ENCODE measurements at places on chromosomes 2 and 18.

GRCh38 chr2:119218478-119219064, 5.1 kb upstream of the STEAP3 start:
- DNase-seq = peak; percentile 40

DNA sequence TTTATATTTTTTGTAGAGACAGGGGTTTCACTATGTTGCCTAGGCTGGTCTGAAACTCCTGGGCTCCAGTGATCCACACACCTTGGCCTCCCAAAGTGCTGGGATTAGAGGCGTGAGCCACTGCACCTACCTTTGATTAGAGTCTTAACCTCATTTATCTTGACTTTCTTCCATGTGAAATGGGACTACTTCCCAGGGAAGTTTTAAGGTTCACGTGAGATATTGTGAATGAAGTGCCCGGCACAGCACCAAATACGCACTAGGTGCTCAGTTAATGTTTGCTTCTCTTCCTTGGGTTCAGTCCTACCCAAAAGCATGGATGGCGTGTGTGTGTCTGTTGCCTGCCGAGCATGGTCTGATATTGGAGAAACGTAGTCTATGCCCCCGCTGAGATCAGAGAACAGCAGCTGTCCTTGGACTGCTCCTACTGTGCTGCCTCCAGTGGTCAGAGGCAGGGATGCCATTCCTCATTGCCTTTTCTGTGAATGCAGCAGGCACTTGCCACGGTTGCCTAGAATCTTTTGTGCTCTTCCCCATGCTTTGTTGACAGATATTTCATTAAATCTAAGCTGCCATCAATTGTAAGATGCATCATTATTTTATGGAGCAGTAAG, 12.3 kb upstream of the TFCP2L1 start:
- DNase-seq = peak; percentile 42

DNA sequence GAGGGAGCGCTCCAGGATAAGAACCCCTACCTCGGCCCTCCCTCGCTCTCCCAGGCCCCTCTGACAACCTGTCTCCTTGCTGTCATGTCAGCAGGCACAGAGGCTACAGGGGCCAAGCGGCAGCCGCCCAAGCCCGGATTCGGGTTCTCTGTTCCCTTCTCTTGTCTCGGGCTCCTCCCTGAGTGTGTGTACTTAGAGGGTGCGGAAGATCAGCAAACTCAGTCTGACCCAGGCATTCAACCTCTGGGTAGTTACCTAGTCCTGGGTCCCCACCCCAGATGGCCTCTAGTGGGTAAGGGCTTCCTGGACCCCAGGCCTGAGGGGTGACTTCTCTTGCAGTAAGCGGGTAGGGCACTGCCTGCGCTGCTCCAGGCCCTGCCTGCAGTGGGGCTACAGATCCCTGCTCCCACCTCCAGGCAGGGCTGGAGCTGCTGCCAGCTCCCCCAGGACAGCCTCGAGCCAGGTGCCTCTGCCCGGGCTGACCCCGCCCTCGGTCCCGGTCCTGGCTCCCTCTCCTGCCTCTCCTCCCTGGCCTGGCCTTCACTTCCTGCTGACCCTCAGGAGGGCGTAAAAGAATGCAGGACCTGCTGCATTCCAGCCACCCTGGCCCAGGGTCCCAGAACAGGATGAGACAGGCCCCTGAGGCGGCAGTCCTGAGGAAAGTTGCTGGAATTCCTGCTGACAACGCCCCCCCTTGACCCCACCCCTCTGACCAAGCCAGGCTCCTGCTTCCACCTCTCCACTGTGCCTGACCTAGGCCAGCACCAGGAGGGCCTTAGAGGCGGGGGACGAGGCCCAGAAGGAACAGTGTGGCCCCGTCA, 22.0 kb downstream of the GPC1 start:
- no peak for DNase-seq

GRCh38 chr2:206275312-206276055, 1.0 kb downstream of the ZDBF2 start:
- no peak for DNase-seq

DNA sequence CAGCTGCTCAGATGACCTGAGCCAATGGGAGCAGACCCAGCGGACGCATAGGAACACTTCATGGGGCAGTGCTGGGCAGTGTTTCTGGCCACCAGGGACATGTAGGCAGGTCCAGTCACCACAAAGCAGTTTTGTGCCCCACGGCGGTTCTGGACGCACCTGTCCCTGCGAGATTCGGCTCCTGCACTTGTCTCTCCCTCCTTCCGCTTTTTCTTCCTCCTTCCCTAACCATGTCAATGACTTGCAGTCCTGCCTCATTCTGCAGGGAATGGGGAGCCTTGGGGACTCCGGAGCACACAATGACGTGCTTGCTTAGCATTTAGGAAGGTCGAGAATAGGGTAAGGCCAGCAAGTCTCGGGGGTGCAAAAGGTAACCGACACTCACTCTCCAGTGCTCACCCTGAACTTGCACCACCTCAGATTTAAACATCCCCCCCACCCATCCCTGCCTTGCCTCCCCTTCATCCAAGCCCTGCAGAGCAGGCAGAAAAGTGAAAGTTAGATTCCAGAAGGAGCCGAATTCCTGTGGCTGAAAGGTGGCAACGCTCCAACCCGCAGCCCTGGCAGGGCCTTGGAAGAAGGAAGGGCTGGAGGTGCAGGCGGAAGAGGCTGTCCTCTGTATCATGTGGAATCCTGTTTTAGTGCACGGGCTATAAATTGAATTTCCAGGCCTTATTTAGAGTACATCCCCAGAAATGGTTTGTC, 40.5 kb upstream of the ATG16L1 start:
- DNase-seq = peak; percentile 62

DNA sequence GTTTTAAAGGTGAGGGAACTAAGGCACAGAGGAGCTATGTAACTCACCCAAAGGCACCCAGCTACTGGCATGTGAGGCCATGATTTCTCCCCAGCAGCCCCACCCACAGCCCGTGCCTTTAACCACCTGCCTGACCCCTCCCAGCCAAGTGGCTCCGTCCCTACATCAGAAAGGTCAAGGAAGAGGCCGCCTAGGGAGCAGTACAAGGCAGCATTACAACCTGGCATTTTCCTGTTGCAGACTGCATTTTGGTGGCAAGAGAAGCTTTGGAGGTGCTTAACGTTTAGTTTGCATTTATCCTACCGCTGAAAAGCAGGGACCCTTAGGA, 17.5 kb downstream of the STEAP3 start:
- no peak for DNase-seq

DNA sequence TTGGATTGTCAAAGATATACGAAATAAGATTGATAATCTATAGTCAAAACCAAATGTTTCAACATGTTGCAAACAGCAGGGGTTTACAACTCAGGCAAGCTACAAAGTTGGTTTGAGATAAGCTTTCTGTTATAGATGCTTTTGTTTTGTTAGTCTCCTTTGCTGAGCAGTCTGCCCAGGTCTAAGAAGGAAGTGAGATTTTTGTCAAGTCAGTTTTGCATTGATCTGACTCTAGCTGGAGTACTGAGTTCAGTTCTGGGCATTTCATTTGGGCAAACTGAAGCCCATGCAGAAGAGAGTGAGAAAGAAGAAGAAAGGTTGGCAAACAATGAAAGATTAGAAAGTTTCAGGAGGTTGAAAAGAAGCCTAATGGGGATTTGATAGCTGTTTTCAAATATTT, 983.0 kb upstream of the SLC39A10 start:
- DNase-seq = no peak

- no peak for DNase-seq
Measured at GRCh38 chr2:69116438-69116837, 103.5 kb downstream of the ANTXR1 start.

- no peak for DNase-seq
Measured at GRCh38 chr2:18077704-18078103, 199.2 kb downstream of the KCNS3 start.

GRCh38 chr2:136324966-136325365, 207.0 kb upstream of the CXCR4 start:
- no peak for DNase-seq

DNA sequence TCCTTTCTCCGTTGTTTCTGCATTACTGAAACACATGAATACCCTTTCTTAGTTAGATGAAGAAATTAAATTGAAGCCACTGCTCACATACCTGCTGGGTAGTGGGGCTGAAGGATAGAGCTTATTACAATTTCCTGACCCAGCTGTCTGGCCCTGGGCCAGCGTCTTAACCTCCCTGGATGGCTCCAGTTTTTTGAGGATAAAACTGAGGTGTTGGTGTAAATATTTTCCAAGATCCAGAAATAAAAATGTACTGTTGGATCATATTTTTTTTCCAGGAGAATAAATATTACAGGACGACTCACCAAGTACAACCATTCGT, 3.5 kb downstream of the RNF144A start:
- no peak for DNase-seq

DNA sequence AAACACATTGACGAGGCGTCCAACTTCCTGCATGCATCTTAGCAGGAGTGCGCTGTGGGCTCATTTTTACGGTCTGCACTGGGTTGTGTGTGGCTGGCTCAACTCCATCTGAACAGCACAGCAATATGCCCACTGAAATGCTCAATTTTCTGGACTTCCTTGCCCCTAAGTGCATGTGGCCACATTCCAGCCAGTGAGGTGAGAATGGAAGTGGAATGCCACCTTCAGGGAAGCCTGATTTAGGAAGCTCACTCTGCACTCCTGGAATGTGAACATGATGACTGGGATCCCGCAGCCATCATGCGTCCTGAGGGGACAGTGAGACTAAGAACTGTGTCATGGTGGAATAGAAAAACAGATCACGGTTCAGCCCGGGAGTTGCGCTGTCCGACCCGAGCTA, 76.2 kb downstream of the PSMG2 start:
- DNase-seq = no peak

DNA sequence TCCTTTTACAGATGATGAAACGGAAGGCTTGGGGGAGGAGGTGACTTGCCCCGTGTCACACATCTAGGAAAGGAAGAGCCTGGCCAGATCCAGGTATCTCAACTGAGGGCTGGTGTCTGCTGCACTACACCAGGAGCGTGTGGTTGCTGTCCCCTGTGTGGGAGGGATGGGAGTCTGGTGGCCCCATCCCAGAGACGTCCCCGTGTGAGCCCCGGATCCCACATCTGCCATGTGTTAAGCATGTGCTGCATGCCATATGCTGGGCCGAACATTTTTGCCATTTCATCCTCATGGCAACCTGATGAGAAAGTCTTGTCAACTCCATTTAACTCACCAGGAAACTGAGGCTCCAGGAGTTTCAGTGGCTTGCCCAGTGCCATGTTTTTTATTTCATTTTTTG, 4.2 kb downstream of the GAREM2 start:
- no peak for DNase-seq

DNA sequence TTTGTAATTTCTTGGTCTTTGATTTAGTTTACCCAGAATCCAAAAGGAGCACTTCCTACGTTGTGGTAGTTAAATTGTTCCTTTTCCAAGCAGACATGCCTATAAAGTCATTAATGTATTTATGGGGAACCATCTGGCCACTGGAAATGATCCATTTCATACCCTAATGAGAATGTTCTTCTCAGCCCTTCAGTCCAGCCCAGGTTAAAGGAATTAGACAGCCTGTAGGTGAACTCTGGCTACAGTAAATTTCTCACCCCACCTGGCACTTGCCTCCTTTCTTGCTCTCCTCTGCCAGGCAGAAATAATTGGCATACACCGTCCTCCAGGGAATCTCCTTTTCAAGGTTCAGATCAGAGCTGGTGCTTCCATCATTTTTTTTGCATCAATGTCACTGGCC, 121.1 kb downstream of the SETBP1 start:
- no peak for DNase-seq

GRCh38 chr2:153519257-153519875, 40.8 kb upstream of the RPRM start:
- DNase-seq = peak; percentile 55

DNA sequence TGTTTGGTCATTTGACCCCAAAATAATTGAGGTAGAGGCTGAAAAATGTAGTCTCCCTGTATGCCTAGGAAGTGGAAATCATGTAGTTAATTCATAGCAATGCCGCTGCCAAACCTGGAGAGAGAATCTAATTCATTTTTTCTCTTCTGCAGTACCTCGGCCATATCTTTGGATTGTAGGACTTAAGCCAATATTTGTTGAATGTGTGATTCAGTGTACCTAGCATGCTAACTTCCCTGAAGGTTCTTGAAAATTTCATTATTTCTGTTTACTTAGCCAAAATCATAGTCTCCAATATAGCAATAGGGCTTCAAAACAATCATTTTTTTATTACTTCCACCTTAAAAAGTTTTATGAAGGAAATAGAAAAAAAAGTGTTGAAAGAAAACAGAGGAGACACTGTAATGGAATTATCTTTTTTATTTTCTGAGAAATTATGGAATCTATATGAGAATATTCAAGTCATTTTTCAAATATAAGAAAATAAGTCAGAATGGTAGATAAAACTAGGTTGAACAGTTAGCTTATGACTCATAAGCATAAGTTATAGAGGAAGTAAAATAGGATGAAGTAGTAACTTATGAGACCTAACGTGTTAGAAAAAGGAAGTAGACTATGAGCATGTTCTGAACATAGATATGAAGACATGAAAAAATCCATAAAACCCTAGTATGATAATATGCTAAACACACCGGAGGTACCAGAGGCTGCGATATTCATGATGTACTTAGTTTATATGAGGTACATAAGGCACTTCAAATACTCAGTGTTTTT, 35.2 kb upstream of the CDH19 start:
- no peak for DNase-seq

GRCh38 chr2:27316655-27317412, 6.1 kb downstream of the MPV17 start:
- no peak for DNase-seq

DNA sequence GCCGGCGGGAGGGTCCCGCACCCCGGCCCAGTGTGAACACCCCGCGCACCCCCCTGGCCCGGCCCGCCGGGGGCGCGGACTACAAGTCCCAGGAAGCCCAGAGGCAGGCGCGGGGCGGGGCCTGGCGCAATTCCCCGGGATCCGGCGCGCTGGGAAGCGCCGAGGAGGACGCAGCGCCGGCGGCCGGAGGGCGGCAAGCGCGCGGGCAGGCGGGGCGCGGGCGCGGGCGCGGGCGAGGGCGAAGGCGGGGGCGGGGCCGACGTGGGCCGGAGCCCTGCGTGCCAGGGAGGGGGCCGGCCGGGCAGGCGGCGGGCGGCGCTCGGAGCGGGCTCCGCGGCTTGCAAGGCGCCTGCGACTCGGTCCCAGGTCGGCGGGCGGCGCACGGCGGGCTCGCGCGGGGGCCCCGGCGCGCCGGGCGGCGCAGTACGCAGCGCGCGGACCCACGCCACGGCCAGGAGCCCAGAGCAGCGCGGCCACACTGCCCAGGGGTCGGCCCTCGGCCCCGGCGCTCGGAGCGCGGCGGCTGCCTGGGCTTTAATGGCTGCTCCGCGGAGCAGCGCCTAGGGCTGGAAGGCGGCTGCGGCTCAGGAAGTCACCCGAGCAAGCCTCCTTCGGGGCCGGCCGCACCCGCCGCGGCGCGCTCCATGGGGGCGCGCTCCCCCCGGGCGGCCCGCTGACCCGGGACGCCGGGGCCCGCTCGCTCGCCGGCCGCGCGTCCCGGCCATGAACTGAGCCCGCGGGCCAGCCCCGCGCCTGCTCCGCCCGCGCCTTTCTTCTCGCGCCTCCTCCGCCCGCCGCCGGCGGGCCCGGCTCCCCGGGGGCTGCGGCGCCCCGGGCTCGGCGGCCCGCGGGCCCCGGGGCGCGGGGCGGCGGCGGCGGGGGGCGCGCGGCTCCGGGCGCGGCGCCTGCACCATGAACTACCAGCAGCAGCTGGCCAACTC, at the start of gene AGAP1:
AGAP1 (plus strand) TSS at position 269 of the 941 bp plus-strand sequence.
- peak; percentile 46 for DNase-seq
